ENCODE measurements at places on chromosomes 11 and 22.

DNA sequence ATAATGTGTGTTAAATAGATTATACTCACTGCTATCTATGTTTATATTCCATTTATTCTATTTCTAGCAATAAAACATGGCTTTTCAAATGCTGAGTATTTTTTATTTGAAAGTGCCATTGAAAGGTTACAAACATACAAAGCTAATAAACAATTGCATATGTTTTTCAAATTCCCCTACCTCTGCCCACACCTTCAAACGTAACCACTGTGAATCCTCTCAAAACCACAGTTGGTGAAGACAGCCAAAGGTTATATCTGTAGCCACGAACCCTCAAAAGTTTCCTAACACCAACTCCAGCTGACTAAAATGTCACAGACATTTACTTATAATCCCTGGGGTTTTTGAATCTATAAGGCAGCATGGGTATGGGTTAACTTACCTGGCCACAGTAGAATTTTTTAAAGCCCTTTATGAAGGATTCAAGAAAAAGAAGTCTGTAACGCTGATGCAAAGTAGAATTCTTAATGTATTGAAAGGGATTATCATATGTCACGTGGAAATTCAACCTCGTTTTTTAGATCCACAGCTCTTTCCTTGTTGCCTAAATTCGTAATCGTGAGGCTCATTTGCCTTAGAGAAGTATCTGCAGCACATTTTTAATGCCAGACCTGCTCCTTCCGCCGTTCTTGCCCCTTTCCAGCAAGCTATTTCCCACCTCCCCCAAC, 122.5 kb upstream of the ZC3H12C start:
- peak; percentile 24 for DNase-seq

GRCh38 chr11:95508219-95508890, 277.4 kb upstream of the SESN3 start:
- DNase-seq = no peak

DNA sequence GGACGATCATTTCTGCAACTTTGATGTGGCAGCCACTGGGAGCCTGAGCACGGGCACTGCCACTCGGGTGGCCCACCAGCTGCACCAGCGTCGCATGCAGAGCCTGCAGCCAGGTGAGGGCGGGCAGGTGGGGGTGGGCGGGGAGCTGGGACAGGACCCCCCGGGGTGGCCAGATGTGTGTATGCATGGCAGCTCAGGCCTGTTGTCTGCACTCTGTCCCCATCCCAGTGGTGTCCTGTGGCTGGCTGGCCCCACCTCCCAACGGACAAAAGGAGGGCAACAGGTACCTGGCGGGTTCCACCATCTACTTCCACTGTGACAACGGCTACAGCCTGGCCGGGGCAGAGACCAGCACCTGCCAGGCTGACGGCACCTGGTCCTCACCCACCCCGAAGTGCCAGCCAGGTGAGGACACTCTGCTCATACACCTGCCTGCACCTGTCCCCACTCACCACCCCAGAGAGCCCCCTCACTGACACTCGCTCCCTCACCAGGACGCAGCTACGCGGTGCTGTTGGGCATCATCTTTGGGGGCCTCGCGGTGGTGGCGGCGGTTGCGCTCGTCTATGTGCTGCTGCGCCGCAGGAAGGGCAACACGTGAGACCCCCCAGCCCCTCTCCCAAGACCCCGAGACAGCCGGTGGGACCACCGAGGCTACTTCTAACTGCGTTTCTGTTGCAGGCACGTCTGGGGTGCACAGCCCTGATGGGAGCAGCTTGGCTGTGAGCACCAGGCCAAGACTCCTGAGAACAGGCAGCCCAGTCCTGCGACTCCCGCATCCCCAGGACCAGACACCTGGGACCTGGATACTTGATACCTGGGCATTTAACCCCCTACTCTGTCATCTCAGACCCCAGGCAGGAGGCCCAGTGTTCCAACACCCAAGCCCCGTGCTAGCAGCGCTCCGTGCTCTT, 6.7 kb downstream of the SUSD2 start:
- DNase-seq = no peak

- no peak for DNase-seq
These were observed 76.7 kb downstream of the ATG16L2 start for GRCh38 chr11:72890881-72891280.

GRCh38 chr11:125343718-125344131, 152.3 kb downstream of the FEZ1 start:
- DNase-seq = no peak

DNA sequence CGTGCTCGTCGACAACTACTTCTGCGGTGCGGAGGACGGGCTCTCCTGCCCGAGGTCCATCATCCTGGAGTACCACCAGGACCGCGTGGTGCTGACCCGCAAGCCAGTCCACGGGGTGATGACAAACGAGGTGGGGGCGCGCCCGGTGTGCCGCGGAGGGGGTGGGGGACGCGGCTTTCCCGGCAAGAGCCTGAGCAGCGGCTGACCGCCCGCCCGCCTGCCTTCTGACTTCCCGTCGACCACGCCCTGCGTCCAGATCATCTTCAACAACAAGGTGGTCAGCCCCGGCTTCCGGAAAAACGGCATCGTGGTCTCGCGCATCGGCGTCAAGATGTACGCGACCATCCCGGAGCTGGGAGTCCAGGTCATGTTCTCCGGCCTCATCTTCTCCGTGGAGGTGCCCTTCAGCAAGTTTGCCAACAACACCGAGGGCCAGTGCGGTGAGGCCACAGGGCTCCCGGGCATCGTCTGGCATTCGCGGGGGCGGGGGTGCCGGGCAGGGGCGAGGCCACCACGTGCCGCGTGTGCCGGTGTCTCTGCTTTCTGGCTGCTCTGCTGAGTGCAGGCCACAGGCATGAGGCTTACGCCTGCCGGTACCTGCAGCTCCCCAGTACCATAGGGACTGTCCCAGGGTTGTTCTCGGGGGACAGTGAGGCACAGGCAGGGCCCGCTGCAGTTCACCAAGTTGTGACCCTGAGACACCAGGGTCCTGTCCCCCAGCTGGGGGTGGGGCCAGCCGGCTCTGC, 28.5 kb upstream of the MUC5B start:
- no peak for DNase-seq

- no peak for DNase-seq
These were observed 157.5 kb downstream of the ST3GAL4 start for GRCh38 chr11:126512741-126513715.

GRCh38 chr11:119518746-119519730, 96.1 kb upstream of the THY1 start:
- no peak for DNase-seq

- DNase-seq = peak; percentile 24
These were observed 10.7 kb upstream of the ARL14EP start for GRCh38 chr11:30312243-30312642.

- DNase-seq = no peak
These were observed 57.6 kb downstream of the DLG2 start for GRCh38 chr11:85569525-85569924.

Data from HL-60 (cell line).